ENCODE measurements at places on chromosomes 3 and 15.

DNA sequence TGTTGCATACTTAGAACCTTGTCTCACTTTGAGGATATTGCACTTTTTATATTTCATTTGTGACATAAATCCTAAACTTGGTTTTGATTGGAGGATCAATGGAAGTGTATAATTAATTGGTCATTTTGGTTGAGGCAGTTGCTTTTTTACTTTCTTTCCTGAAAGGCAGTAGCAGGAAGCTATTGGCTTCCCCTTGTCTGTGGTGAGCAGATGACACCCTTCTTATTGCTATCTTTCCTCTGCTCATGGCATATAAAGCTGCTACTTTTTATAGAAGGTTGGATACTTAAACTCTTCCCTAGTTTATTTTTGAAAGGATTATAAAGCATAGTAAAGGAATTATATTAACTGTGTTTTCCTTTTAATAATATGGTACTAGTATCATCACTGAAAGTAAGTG, 28.6 kb downstream of the FAM98B start:
- no peak for DNase-seq

DNA sequence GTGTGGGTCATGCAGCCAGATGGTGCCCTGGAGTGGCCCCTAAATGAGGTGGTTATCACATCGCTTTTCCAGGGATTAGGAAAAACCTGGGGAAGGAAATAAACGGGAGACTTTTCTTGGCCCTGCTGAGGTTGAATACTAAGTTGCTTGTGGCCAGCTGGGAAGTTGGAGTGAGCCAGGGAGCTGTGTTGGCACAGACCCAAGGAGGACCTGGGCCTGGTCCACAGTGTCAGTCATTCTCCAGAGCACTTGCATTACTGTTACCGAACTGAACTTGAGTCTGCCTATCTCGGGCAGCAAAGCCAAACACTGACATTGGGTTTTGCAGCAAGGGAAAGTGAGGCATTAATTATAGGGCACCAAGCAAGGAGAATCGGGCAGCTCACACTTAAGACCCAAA, 339.0 kb downstream of the GABRB3 start:
- no peak for DNase-seq

- DNase-seq = no peak
Observed at GRCh38 chr3:12798559-12799179, 2.2 kb downstream of the CAND2 start.

GRCh38 chr3:114338651-114339357, 45.0 kb downstream of the TIGIT start:
- no peak for DNase-seq

DNA sequence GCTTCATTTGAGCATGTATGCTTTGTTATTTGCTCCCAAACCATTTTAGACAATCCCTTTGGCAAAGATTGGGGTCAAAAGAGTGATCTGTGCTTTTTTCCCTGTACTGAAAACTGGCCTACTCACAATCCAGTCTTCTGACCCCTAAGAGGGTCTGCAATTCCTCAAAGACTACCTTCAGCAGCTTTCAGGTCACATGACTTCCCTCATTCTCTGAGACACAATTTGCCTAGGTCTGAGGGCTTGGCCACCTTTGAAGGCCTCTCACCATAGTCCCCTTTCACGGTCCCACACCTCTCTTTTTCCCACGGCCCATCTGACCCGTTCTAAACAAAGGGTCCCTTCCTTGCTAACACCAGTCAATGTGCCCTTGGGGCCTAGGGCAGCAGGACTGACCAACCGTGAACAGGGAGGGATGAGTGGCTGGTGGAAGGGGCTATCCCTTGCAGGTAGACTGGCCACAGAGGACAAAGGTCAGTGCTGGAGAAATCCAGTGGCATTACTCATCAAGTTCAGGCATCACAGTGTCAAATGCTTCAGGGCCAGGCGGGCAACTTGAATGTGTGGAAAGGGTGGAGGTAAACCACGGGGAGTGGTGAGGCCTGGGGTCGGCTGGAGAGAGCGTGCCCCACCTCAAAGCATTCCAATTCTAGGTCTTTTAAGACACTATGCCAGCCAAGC, 10.8 kb downstream of the RASL12 start:
- DNase-seq = no peak

DNA sequence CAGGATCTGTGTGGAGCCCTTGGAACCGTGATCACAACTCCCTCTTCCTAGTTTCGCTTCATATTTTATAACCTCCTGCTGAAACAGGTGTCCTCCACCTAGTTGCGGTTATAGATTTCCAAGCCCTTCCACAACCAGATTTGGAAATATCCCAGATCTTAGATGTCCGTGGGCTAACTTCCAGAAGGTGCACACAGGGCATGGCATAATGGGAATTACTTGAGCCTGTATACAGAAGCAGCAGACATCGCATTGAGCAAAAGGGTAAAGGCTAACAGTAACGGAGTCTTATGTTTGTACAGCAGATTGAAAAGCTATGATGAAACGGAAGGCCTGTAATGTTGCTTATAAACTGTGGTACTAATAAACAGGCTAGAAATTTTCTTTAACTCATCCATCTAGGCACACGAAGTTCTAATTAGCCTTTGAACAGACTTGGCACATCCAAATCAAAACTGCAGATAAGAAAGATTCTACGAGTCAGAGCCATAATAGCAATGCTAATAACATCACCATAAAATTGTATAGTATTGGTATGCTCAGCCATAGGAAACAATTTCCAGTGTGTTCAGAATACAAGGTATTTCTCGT, 1.2 kb upstream of the USF3 start:
- no peak for DNase-seq

DNA sequence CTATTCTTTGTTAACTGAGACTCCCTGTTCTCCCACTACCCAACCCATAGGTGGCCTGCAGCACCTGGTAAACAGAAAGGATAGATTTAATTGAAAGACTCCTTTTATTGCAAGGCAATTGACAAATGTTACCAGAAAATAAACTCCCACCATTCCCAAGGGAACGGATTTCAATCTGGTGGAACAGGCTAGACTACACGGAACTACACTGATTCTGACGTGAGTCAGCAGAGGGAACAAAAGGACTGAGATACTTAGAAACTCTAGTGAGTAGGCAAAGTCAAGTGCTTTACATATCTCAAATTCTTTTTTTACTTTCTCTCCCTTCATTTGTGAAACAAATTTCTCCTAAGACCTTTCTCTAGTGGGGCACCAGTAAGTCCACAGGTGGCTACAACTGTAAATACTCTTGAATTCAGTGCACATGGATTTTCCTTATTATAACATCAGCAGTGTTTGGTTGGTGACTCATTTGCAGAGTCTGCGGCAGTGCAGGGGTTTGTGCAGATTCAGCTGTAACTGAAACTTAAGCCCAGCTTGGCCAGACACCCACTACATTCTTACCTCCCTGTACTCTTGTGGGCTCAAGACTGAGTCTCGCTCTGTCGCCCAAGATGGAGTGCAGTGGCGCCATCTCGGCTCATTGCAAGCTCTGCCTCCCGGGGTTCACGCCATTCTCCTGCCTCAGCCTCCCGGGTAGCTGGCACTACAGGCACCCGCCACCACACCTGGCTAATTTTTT, 34.3 kb upstream of the PLSCR2 start:
- no peak for DNase-seq

- DNase-seq = no peak
Observed at GRCh38 chr15:39030291-39031070, 465.9 kb upstream of the RASGRP1 start.

GRCh38 chr3:127820826-127821313, 1.4 kb downstream of the MGLL start:
- DNase-seq = no peak

- DNase-seq = no peak
Observed at GRCh38 chr3:96201463-96201862, 612.9 kb upstream of the EPHA6 start.

DNA sequence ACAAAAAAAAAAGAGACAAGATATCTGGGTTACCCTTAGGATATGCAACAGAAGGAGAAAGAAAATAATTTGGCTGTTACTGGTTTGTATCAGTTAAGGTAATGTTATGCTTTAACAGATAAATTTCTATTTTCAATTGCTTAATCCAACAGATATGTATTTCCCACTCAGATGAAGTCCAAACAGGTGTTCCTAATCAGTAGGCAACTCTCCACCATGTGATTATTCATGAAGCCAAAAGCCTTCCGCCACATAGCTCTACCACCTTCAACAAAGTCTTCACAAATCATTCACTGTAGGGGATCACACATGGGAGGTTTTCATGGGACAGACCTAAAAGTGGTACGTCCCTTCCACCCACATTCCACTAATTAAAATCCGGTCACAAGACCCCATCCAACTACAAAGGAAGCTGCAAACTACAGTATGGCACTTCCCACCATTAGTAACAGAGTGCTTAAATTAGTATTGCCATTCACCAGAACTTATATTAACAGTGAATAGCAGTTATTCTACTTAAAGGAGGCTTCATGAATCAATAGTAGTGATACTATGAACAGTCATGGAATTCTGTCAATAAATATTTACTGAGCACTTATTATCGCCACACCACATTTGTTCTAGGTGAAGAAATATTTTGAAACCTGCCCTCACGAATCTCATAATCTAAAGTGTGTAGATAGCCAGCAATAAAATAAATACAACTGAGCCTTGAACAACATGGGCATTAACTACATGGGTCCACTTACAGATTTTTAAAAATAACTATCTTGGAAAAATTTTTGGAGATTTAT, 66.5 kb downstream of the SFMBT1 start:
- no peak for DNase-seq

GRCh38 chr3:128270559-128271492, 117.5 kb downstream of the EEFSEC start:
- DNase-seq = peak; percentile 44

DNA sequence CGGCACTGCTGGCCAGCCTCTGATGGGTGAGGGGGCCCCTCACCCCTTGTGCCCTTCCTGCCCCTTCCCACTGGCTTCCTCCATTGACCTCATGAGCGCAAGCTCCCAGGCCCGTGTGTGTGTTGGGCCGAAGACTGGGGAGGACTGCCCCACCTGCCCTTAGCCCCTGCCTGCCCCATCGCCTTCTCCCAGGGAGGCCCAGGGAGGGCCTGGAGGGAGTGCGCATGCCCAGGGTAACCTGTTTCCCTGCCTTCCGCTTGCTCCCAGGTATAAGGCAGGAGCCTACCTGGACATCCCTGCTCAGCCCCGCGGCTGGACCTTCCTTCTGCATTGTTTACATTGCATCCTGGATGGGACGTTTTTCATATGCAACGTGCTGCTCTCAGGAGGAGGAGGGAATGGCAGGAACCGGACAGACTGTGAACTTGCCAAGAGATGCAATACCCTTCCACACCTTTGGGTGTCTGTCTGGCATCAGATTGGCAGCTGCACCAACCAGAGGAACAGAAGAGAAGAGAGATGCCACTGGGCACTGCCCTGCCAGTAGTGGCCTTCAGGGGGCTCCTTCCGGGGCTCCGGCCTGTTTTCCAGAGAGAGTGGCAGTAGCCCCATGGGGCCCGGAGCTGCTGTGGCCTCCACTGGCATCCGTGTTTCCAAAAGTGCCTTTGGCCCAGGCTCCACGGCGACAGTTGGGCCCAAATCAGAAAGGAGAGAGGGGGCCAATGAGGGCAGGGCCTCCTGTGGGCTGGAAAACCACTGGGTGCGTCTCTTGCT, 8.8 kb downstream of the DLL4 start:
- DNase-seq = no peak

- DNase-seq = no peak
Observed at GRCh38 chr3:161420746-161421145, 49.4 kb upstream of the SPTSSB start.

- DNase-seq = no peak
Observed at GRCh38 chr3:163726125-163726524, 1352.2 kb downstream of the SI start.

DNA sequence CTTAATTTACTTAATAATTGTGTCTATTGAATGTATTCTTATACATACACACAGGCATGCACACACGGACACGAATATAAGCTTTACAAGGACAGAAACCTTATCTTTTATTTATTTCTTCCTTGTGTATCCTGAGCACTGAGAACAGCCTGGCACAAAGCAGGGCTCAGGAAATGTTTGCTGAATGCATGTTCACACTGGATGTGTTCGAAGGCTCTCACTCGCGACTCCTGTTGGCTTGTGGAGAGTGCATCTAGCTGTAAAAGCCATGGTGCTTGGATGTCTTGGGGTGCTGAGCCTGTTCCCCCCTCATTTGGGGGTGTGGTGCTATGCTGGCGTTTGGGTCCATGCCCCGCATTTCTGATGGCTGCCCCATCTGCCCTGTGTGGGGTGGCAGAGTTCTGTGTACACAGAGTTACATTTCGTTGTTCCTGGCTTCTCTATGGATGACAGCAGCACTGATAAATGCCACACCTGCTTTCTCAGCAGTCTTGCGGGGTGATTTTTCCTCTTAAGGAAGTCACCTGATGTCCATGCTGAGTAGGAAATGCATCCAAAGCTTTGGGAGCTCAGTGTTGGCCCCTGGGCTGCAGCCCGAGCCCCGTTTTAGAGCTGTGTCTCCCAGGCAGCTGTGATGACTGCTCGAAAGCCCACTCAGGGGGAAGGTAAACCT, 148.5 kb downstream of the IGF1R start:
- no peak for DNase-seq

DNA sequence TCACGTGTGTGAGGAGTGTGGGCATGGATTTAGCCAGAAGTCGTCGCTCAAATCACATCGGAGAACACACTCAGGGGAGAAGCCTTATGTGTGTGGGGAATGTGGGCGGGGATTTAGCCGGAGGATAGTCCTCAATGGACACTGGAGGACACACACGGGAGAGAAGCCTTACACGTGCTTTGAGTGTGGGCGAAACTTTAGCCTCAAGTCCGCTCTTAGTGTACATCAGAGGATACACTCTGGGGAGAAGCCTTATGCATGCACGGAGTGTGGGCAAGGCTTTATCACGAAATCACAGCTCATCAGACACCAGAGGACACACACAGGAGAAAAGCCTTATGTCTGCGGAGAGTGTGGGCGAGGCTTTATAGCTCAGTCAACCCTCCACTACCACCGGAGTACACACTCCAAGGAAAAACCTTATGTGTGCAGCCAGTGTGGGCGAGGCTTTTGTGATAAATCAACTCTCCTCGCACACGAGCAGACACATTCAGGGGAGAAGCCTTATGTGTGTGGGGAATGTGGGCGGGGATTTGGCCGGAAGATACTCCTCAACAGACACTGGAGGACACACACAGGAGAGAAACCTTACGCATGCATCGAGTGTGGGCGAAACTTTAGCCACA, 28.1 kb downstream of the ZNF589 start:
- DNase-seq = no peak

Data from left forelimb (tissue), 1 donor.